ENCODE measurements at places on chromosomes 2 and 18.
A peak's percentile ranks its signal among the peaks of the same experiment; 100 is the strongest.

DNA sequence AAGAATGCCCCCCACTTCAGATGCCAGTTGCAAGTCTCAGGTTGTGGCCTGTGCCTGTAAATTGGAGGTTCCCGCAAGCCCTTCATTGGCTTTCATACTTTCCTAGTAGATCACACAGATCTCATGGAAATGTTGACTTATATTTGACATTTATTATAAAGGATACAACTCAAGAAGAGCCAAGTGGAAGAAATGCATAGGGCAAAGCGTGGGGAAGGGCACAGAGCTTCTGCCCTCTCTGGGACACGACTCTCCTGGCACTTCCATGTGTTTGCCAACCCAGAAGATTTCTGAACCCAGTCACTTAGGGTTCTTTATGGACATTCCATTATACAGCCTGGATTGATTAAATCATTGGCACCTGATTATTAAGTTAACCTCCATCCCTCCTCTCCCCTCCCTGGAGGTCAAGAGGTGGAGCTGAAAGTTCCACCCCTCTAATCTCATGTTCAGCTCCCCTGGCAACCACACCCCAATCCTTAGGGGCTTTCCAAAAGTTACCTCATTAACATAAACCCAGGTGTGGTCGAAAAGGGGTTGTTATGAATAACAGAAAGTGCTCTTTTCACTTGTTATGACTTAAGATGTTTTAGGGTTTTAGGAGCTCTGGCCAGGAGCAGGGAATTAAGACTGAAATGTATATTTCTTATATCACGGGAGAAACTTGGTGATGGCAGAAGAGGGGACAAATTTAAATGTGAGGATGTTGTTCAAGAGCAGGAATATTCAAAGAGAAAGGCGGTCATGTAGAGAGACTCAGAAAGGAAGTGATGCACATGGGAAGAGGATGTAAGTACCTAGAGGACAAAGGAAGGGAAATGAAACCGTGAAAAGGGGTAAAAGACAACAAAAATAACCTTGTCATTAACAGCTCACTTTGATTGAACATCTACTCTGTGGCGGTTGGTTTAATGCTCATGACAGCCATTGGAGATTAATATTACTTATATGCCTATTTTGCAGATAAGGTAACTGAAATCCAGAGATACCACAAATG is 31.8 kb downstream of the SP100 start:
- DNase-seq: no peak

DNA sequence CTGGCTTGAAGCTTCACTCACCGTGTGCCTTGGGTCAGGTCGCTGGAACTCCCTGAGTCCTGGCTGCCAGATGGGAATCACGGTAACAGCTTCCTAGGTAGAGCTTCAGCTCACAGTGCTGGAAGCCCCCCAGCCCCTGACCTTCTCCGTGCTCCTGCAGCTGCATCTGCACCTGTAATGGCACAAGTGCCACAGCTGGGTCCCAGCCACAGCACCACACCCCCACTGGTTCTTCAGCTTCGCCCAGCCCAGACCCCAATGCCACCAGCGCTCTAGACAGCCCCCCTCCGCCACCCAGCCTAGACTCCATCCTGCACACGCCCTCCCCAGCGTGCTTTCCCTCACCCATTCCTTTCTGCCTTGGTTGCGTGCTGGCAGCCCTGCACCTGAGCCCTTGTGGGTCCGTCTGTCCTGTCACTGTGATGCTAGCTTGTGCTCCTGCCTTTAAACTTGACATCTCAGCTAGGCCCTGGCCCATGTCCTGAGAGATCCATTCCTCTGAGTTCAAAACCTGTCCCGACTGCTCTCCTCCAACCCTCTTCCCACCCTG is 7.6 kb upstream of the ESPNL start:
- DNase-seq: no peak

GRCh38 chr18:61435064-61435652 is 101.9 kb downstream of the CDH20 start:
- DNase-seq: no peak

- DNase-seq: no peak
Observed at GRCh38 chr2:97992836-97993825, 2.6 kb downstream of the TMEM131 start.

DNA sequence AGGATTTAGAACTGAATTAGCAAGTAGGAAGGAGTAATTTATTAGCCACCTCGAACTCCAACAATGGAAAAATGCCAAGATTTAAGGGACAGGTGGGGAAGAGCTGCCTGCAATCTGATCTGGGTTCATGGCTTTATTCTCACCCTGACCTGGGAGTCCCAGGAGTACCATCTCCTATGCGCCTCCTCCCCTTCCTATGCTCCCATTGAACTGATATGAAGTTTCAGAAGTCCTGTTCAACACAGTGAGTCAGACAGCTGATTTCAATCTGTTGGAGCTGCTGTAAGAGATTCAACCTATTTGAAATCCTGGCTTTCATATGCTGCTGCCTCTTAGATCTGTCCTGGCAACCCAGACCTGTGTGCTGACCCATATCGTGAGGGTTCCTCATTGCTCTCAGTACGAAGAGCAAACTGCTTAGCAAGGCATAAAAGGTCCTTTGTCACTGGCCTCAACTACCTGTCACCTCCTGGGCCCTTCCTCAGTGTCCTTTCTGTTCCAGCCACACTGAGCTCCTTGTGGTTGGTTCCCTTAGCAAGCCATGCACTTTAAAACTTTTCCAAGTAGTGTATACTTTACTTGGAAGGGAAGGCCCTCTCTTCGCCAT is 15.9 kb upstream of the CD28 start:
- DNase-seq: no peak

DNA sequence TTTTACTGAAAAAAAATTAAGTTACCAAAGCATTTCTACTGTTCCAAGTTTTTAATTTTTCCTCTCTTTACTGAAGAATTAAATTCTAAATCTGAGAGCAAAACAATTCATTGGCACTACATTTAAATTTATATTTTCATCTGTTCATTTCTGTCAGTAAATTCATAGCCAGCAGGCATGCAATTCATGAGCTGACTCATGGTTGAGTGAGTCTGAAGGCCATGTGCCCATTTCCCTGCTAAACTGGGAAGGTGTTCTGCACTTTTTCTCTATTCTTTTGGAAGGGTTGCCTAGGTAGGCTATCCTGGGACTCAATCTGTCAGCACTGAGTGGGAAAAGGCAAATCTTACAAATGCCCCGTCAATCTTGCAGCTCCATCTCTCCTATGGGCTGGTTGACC is 88.7 kb downstream of the KLHL14 start:
- no peak for DNase-seq

DNA sequence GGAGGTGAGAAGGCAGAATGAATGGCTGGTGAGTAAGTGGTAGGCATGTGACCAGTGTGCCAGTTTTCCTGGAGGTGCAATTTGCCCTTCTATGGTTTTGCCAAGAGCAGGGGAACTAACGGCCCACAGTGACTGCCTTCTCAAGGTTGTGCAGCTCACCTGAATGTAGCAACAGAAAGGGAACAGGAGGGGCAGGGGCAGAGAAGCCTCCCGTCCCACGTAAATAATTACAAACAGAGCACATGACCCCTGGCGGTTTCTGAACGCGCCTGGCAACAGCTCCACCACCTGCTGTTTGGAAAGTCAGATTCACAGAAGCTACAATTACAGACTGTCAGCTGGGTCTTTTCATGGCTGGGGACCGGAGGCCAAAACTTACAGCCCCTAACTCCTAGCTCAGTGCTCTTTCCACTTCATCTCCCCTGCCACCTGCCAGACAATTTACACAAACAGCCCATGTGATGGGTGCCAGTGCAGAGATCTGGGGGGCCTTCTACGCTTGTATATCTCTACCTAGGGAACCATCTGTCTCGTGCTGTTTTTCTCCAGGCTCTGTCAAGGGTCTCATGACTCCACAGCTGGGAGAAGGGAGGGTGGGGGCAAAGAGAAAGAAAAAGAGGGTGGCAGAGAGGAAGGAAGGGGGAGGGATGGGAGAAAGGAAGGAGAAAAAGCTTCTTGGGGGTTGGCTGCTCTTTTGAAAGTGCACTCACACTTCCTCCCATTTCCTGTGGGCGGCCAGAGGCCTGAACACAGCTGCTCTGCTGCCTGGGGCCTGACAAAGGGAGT is 69.6 kb downstream of the POLR1A start:
- peak; percentile 91 for DNase-seq

All from bone marrow (tissue), 2 donors.